ENCODE measurements at places on chromosomes 11 and 22.
A peak's percentile ranks its signal among the peaks of the same experiment; 100 is the strongest.

- DNase-seq: no peak
Observed at GRCh38 chr11:811446-812245, 1.9 kb downstream of the RPLP2 start.

GRCh38 chr22:44776605-44777363 lies 24.4 kb downstream of the ARHGAP8 start:
- DNase-seq: no peak

DNA sequence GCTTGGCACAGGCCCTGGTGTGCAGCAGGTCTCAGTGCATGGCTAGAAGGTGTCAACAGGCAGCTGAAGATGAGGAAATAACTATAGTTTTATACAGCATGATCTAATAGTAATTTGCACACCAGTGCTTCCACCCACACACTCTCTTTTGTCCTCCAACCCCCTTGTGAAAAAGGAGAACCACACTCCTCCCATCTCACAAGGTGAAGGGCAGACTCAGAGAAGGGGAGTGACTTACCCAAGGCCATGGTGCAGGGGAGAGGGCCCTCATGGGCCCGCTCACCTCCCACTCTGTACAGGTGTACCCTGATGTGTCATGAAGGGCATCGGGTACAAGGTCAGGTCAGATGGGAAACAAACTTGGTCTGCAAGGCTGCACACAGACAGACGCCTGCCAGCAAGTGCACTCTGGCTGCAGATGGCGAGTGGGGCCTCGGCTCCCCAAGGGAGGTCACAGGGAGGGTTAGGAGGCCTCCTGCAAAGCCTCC lies 53.4 kb downstream of the DGCR2 start:
- no peak for DNase-seq

DNA sequence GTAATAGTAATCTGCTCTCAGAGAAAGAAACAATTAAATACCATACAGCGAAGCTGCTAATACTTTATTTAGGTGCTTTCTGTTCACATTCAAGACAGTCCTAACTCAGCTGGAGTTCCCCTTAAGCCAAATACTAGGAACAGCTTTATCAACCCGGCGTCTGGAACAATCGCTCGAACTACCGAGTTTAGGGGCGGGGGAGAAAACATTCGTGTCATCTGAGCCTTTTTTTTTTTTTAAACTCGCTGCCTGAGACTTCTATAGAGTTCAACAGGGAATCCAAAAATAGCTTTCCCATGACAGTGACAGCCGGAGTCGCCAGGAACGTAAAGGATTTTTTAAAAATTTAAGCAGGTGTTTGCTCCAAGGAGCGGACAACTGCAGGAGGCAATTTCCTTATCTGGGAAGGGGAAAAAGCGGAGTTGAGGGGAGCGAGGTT lies 852 bp downstream of the TRAF6 start:
- DNase-seq: no peak

DNA sequence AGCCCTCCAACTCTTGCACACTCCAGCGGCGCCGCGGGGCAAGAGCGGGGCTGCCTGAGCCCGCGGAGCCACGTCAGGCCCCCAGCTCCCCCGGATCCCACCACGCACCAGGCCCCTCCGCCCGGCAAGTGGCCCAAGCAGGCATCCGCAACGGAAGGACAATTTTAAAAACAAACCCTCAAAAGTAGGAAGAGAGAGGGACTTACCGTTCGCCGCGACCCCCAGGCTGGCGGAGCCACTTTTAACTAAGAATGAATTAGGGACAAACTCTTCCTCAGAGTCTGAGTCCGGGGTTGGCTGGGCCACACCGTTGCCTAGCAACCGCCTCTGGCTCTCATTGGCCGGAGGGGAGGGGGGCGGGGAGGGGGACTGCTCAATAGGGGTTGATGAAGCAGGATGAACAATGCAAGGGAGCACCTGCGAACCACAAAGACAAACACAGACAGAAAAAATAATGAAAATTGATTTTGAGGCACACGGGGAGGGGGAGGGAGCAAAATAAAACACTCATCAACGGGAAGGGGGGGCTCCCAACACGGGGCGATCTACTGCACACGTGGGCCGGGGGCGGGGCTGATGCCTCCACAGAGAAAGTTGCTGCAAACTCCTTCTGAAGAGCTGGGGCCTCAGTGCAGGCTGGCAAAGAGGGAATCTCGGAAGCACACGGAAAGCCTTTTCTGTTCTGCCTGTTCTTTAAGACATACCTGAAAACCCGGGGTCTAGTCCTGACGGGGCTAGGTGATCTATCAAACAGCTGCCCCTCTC lies 387.5 kb upstream of the NARS2 start:
- peak; percentile 34 for DNase-seq

DNA sequence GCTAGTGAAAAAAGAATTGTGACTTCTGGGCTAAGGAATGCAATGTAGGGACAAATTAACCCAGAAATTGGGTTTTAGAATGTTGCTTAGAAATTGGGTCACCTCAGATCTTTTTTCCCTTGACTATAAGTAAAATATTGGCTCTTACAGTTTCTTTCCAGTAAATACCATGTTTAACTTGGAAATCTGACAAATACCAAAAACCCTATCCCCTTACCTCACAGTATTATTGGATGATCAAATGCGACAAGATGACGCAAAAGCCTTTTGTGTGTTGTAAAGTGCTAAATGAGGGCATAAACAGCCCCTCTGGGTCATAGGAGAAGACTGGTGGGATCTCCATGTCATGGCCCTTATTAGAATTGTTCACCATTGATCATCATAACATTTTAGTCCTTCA lies 6.1 kb upstream of the UPB1 start:
- no peak for DNase-seq

- DNase-seq: no peak
Observed at GRCh38 chr11:28696591-28696990, 588.4 kb downstream of the METTL15 start.

DNA sequence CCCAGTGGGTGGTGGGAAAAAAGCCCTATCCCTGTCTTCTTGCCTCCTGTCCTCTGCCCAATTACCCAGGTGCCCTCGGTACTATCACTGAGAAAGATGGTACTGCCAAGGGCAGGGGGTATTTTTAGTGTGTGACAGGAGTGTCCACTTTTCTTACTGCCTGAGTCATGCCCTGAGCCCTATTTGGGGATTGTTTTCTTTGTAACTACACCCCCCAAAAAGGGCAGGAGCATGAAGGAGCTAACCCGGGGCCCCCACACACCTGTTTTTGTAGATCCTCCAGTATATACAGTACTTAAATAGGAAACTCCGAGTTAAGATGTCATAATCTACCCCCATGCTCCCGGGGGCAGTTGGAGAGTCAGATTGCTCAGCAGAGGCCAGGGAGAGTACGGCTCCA lies 3.8 kb downstream of the SMTNL1 start:
- no peak for DNase-seq

- no peak for DNase-seq
Observed at GRCh38 chr11:117733316-117733715, 63.7 kb downstream of the DSCAML1 start.

DNA sequence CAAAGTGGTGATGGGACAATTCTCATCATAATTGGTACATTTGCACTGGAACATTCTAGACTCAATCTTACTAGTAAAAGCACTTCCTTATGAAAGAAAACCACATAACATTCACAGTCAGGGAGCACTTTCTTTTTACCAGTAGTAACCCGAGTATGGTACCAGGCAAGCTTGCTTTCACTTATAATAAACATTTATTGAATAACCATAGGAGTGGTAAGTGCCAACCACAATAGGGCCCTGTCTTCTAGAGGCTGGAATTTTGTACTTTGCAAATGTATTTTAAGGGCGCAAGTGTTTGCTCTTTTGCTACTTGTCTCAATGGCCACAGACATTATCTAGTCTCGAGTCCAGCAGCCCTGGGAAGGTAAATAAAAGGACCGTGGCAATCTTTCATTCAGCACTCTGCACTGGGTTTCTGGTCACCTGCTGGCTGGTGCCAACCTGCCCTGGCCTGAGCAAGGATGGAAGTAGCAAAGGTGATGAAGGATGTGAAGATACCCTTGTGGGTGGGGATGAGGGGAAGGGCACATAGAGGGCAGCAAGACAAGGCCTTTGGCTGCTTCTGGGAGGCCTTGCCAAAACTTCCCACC lies 24.2 kb downstream of the C22orf31 start:
- DNase-seq: peak; percentile 0

DNA sequence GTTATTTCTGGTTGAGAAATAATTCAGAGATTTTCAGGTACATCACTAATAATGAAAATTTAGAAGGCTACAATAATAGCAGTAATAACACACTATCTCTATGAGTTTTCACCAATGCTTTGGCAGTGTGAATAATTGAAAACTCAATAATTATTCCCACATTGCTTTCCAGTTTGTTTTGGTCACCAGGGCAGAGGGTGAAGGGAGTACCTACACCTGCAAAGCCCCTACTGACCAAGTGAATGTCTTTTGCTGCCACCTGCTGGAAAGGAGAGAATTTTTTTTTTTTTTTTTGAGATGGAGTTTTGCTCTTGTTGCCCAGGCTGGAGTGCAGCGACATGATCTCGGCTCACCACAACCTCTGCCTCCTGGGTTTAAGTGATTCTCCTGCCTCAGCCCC lies 3.2 kb downstream of the NELL1 start:
- peak; percentile 16 for DNase-seq

DNA sequence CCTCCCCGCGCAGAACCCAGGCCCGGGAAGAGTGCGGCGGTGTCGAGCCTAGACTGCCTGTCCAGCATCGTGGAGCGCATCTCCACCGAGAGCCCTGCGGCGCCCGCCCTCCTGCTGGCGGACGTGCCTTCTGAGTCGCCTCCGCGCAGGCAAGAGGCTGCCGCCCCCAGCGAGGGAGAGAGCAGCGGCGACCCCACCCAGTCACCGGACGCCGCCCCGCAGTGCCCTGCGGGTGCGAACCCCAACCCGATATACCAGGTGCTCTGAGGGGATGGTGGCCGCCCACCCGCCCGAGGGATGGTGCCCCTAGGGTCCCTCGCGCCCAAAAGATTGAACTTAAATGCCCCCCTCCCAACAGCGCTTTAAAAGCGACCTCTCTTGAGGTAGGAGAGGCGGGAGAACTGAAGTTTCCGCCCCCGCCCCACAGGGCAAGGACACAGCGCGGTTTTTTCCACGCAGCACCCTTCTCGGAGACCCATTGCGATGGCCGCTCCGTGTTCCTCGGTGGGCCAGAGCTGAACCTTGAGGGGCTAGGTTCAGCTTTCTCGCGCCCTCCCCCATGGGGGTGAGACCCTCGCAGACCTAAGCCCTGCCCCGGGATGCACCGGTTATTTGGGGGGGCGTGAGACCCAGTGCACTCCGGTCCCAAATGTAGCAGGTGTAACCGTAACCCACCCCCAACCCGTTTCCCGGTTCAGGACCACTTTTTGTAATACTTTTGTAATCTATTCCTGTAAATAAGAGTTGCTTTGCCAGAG lies 2.0 kb downstream of the MYOD1 start:
- no peak for DNase-seq

- peak; percentile 4 for DNase-seq
Observed at GRCh38 chr11:59426361-59427067, at the start of gene OR5A2. OR5A2 (minus strand) TSS chr11:59426413; CDS start chr11:59422953, 3,460 bp downstream.

DNA sequence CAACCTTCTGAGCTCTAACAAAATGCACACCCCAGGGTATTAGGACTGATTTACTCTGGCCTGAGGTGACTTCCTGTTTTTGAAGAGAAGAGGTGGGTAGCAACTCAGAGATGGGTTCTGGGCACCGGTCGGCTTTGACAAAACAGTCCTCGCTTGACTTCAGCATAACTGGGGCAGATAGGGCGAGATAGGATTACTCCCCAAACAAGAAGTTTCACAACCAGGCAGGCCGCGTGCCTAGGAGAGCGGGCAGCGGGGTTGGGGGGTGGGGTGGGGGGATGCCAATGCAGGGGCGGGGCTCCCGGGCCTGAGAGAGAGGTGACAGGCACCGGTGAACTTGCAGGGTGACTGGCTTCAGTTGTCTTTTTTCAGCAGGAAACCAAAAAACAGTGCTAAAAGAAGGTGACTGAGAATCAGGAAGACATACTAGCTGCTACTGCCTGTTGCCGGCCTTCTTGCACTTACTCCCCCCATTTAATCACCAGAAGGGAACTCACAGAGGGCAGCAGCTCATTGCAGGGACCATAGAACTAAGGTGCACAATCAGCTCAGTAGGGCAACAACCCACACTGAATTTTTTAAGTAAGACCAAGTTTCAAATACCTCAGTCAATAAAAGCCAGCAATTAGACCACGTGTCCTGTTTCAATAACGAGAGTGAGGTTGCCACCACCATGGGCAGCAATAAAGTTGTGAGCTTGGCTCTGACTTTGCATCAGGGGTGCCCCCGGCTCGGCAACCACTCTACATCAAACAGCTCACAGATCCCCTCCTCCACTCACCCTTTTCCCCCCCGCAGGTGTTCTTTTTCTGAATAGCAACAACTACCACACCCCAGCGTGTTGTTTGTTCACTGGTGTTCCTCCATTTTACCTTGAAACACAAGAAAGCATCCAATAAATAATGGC lies 37.2 kb upstream of the ETS1 start:
- DNase-seq: no peak

- DNase-seq: no peak
Observed at GRCh38 chr11:125441648-125442410, 54.2 kb downstream of the FEZ1 start.

GRCh38 chr11:50174975-50175374 lies 142.3 kb downstream of the OR4C45 start:
- no peak for DNase-seq

DNA sequence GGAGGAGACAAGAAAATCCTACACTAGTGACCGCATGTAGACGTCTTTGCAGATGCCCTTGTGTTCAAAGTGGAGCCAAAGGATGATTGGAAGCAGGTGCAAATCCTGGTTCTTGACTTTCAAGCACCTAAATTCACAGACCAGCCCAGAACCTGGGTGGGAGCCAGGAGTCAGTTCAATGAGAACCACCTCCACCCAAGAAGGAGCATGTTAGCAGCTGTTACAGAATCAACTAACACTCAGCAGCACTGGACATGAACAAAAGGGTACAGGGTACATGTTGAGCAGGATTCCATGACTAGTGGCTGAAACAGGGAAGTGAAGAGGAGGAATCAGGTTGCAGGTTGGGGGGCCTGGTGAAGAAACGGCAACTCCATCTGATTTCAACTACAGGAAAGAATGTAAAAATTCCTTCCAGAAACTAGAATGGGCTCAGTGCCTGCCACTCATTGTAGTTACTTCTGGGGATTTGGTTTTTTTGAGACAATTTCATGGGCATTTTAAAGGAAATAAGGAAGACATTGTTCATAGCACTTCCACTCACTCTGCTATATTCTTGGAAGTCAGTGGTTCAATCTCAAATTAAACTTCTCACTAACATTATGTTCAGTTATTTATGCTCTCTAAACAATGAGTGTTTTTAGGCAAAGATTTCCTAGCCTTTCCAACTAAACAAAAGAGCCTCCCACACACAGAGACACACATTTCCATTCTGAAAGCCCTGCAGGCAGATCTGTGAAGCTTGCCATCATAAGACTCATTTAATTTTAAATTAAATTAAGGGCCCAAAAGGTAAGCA lies 173.3 kb downstream of the CADM1 start:
- no peak for DNase-seq
